ENCODE measurements at places on chromosomes 3 and 15. TPM values are rescaled to one million over a fixed set of nuclear protein-coding genes. Genes with fewer than 3 reads are reported as not detected.

DNA sequence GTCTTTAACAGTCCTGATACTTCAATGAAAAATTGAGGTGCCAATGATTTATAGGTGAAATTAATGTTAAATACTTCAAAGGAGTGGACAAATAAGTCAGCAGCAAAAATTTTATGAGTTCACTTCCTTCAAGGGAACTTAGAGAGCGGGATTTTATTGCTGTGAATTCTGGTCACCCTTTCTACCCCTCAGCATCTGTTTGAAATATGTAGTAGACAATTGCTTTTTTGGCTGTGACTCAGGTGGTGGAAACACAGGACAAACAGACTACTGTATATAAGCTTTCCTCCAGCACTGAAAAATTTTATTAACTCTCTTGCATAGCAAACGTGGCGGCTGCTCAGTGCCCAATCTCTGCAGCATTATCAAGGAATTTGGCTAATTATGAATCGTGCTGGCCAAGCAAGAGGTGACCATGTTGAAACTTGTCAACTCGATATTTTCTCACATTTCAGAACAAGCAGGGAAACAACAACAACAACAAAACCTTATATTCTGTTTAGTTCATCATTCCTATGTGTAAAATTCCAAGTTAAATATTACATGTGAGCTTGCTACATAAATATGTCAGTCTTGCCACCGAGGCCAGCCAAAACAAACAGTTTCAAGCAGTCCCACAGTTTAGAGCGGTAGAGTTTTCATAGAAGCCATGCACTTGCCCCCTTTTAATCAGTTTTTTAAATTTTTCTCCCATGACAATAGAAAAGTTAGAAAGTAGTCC lies 420.2 kb downstream of the FOXP1 start:
- H3K4me3 ChIP-seq, result no peak overlapping the region
- no peaks in the 10 kb centered on the region for H3K27me3 ChIP-seq
- peaks cover 14% of the 10 kb centered on the region for H3K36me3 ChIP-seq

DNA sequence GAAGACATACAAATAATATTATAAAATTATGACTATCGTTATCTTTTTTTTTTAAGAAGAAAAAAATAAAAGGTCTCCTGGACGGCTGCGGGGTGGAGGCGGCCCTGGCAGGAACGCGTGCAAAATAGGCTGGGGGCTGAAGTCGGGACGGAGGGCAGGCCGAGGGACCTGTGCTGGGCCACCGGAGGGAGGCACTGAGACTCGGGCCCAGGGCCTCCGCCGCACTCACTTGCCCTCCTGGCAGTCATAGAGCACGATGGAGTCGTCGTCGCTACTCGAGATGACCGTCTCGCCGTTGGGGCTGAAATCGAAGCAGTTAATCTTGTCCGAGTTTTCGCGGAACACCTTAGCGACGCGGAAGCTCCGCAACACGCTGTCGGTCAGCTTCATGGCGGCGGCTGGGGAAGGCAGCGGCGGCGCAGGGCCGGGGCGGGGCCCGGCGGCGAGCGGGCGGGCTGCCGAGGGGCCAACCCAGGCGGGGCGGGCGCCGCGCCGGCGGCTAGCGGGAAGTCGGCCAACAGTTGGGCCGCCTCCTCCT lies 408 bp downstream of the WDR82 start:
- H3K27me3 ChIP-seq, result no peaks in the 10 kb centered on the region
- H3K36me3 ChIP-seq, result peaks cover 47% of the 10 kb centered on the region
- peaks cover 61% of the 10 kb centered on the region for H3K4me1 ChIP-seq
- DNase-seq, result no peak
- peak overlapping the region; percentile 98 for H3K27ac ChIP-seq
- peak overlapping the region; percentile 99 for H3K4me3 ChIP-seq

DNA sequence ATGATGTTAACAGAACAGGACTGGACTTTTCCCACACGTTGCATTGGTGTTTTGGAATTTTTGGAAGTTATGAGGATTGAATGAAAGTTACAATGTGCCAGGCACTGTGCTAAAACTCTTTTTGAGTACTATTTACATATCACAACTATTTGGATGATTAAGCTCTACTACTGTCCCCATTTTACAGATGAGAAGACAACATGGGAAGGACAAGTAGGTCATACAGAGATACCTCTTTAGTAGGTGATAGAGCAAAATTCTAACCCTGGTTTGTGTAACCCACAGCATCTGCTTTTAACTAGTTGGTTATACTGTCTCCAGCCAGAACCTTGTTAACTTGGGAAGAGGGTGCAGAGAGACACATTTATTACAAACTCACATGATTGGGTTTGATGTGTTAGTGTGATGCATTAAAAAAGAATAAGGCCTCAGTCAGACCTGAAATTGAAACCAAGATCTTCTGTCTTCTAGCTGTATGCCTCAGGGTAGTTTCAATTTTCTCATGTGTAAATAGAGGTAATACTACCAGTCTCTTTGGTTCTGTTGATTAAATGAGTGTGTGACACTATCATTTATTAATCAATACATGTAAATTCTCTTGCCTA lies 1.4 kb downstream of the NDUFB4 start:
- H3K36me3 ChIP-seq, result peaks cover 18% of the 10 kb centered on the region
- H3K4me1 ChIP-seq, result peaks cover 10% of the 10 kb centered on the region
- H3K27ac ChIP-seq, result no peak overlapping the region
- DNase-seq, result no peak
- H3K4me3 ChIP-seq, result peak overlapping the region; percentile 82

DNA sequence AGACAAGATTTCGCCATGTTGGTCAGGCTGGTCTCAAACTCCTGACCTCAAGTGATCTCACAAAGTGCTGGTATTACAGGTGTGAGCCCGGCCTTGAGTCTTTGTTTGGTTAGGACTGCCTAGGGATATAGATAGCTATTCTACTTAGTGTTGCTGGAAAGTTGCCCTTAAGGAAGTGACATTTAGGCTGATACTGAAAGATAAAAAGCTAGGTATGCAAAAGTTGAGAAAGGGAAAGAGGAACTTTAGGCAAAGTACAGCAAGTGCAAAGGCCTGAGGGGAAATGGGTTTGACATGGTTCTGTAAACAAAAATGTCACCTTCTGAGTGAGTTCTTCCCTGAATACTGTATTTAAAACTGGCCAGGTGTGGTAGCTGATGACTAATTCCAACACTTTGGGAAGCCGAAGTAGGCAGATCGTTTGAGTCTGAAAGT lies 111.5 kb downstream of the ZNF609 start:
- no peak for DNase-seq
- H3K27me3 ChIP-seq, result no peaks in the 10 kb centered on the region
- H3K4me3 ChIP-seq, result no peak overlapping the region
- peak overlapping the region; percentile 23 for H3K27ac ChIP-seq
- peaks cover 9% of the 10 kb centered on the region for H3K36me3 ChIP-seq

The B3GALNT1 gene
- total RNA-seq, result 1.7 TPM

The PRC1 gene
- 152 TPM for total RNA-seq

GRCh38 chr15:61777689-61778088 lies 282.6 kb downstream of the VPS13C start:
- no peaks in the 10 kb centered on the region for H3K36me3 ChIP-seq
- H3K4me3 ChIP-seq, result no peak overlapping the region
- H3K27me3 ChIP-seq, result peaks cover 29% of the 10 kb centered on the region
- no peak for DNase-seq
- H3K4me1 ChIP-seq, result no peaks in the 10 kb centered on the region

- DNase-seq, result peak; percentile 30
- H3K27ac ChIP-seq, result no peak overlapping the region
- H3K4me3 ChIP-seq, result no peak overlapping the region
Observed at GRCh38 chr3:126678693-126679317, 23.9 kb upstream of the TXNRD3 start.

The SIDT1 gene
- 51.9 TPM for total RNA-seq

DNA sequence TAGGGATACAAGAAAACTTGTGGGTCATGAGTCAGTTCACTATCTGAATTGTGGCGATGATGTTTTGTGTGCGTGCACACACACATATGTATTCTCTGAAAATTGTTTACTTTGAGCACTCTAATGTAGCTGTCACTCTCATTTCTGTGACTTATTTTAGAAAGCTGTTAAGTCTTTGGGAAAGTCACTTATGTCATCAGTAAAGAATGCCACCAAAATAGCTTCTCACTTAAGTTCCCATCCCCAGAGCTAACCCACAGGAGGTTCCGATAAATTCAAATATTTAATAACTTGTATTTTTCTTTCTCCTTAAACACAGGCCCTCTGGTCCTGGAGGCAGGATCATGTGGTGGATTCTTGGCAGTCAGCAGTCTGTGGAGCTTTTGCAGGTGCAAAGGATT lies 138.3 kb downstream of the LRIG1 start:
- H3K27me3 ChIP-seq, result no peaks in the 10 kb centered on the region
- DNase-seq, result no peak
- peaks cover 3% of the 10 kb centered on the region for H3K36me3 ChIP-seq
- no peak overlapping the region for H3K27ac ChIP-seq
- no peak overlapping the region for H3K4me3 ChIP-seq

The KLHL40 gene
- not detected for total RNA-seq
